Sigmoid colon (tissue), 7 donors: ENCODE measurements at places on chromosomes 16 and 17. TPM values are rescaled to one million over a fixed set of nuclear protein-coding genes. Genes with fewer than 3 reads are reported as not detected.

DNA sequence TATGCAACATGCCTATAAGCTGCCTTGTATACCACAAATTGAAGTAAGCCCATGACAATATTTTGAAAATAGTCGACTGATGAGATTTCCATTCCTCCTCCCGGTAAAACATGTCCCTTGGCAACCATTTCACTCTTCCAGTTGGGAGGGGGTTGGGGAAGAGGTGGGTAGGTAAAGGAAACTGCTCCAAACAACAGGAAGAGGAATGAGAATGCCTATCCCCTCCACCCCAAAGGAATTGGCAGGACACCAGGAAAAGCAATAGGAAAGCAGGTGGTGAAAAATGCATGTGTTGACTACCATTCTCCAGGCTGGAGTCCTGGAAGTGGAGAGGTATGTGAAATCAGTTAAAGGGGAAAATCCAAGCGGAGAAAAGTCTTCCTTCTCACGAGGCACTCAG lies 455.9 kb upstream of the PSMD7 start:
- no peaks in the 10 kb centered on the region for H3K36me3 ChIP-seq
- no peak overlapping the region for H3K4me3 ChIP-seq
- DNase-seq: no peak
- H3K27ac ChIP-seq: no peak overlapping the region
- no peaks in the 10 kb centered on the region for H3K27me3 ChIP-seq

DNA sequence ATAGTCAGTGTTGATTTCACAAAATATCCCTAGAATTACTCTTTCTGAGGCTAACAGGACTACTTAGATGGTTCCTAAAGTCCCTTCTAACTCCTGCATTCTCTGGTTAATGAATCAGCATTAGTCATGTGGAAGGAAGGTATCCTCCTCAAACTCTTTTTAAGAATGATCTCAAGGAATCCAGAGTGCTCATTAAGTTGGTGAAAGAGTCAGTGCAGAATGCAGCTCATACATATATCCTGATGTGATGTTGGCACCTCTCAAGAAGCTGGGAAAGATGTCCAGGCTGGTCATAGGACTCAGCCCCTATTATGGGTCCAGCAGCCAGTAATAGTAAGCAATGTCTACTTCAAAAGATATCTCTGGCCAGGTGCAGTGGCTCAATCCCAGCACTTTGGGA lies 65.5 kb downstream of the PIGL start:
- no peaks in the 10 kb centered on the region for H3K27me3 ChIP-seq
- no peaks in the 10 kb centered on the region for H3K4me1 ChIP-seq
- DNase-seq: no peak
- H3K4me3 ChIP-seq: no peak overlapping the region

GRCh38 chr17:61087024-61087423 lies 312.6 kb upstream of the TBX2 start:
- no peak overlapping the region for H3K27ac ChIP-seq
- no peaks in the 10 kb centered on the region for H3K27me3 ChIP-seq
- no peaks in the 10 kb centered on the region for H3K4me1 ChIP-seq
- H3K36me3 ChIP-seq: no peaks in the 10 kb centered on the region
- no peak overlapping the region for H3K4me3 ChIP-seq

KCNG4 gene
- not detected for polyA plus RNA-seq

GDE1 gene
- polyA plus RNA-seq: 86.5 TPM

XYLT1 gene
- 0.60 TPM for polyA plus RNA-seq
